ENCODE measurements at places on chromosomes 2 and 18. TPM values are rescaled to one million over a fixed set of nuclear protein-coding genes. Genes with fewer than 3 reads are reported as not detected.

Gene IRS1
- 13.4 TPM for total RNA-seq

Gene LIMS2
- 101 TPM for total RNA-seq

DNA sequence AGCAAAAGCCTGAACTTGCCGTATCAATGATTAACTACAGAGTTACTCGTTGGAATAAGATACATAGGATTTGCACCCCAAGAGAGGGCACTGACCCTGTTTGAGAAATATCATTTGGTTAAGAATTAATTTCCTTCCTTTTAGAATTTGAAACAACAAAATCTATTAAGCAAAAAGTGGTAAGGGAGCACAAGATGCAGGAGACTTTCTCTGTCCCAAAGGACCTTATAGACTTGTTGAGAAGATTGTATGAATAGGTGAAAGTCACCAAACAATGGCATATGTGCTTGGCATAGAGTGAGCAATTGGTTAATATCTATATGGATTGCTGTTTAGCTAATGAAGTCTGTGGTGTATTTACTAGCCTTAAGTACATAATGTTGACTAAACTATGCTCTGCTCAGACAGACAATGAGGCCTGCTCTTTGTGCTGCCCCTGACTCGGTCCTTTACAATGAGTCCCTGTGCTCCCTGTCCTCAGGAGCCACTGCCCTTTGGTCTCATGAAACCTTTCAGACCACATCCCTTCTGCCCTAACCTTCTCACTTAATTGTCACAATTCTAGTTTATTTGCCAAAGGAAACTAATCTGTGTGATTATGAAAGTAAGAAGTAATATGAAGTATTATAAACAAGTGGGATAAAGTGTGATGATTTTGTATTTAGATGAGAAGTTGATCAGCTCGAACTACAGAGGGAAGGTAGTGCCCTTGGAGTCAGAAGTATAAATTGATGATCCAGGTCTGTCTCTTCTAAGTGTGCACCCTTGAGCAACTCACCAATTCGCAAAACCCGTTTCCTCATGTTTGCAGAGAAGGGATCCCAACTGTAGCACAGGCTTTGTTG lies 21.2 kb upstream of the HNMT start:
- no peak for DNase-seq

DNA sequence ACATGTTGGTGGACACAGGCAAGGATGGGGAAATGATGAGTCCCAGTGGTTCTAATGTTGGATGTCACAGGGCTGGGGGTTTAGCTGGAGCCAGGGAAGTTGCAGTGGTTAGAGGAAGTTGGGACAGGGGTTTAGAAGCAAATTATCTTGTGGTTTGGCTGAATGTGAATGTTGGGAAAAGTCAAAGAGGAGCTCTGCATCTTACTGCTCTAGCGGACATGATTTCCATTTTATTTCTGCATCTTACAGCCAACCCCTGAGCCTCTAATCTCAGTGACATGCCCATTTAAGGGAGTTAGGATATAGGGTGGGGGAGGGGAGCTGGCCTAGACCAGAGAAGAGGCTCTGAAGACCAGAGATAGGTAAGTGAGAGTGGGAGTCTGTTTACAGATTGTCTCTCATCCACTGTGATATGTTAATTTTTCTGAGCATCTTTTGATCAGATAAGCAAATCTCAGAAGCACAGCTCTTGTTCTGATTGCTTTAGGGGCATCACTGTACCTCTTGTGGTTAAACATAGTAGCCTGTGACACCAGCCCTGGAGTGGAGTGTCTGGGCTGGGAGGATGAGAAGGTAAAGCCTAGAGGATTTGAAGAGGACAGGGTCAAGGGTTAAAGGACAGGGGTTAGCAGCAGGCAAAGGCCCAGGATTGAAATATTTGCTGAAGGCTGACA lies 43.6 kb downstream of the SETBP1 start:
- DNase-seq, result no peak

Gene RNF152
- 45.0 TPM for total RNA-seq

DNA sequence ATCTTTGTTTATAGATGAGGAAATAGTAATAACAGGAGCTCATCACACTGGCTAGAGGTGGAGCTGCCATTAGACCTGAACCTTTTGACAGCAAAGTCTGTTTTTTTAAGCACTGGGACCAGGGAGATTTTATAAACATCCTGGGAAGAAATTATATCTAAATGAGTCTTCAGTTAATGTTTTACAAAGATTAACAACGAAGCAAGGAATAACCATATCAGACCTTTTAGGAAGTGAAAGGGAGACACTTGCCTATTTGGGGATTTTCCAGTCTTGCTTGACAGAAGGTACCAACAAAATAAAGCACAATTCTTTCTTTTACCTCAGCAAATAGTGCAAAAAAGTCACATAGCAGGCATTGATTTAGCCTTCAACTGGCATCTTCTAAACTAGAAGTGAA lies 777.0 kb downstream of the CPS1 start:
- no peak for DNase-seq

DNA sequence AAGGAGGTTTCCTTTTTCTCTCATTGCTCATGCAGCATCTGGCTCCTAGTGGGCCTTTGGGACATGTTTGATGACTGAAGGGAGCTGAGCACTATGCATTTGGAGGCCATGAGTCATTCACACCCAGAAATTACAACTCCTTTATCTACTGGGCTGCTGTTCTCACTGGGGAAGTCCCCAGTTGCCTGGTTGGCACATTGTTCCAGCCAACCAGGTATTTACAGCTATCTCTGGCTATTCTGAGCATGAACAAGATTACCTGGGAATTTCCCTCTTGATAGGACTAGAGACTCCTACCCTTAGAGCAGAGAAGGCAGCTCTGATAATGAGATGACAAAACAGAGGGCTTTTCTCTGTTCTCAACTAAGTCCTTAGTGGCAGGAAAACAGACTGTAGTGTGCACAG lies 206.5 kb downstream of the SETBP1 start:
- no peak for DNase-seq

- no peak for DNase-seq
These were observed 150.0 kb upstream of the MAP3K20 start for GRCh38 chr2:172925600-172925999.

Gene CRYGD
- total RNA-seq, result not detected

- DNase-seq, result no peak
These were observed 42.3 kb downstream of the CABLES1 start for GRCh38 chr18:23177433-23178072.

DNA sequence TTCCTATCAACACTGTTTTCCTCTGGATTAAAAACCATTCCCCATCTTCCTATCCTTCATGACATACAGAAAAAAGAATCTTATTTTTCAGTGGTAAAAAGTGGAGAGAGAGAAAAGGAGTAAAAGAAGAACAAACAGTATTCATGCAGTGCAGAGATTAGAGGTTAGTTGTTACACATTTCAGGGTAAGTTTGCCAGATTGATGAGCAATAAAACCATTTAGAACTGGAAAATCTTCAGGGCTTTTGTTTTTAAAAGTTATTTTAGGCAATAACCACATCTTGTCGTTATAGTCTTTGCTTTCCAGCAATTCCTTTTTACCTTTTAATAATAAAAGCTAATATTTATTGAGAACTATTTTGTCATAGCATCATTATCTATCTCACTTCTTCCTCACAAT lies 104.5 kb downstream of the GPD2 start:
- no peak for DNase-seq

- DNase-seq, result no peak
These were observed 59.2 kb upstream of the CHST9 start for GRCh38 chr18:27244259-27244658.

GRCh38 chr2:121663434-121663833 lies 14.2 kb upstream of the CLASP1 start:
- DNase-seq, result no peak

Gene STAT4
- total RNA-seq, result 8.5 TPM

DNA sequence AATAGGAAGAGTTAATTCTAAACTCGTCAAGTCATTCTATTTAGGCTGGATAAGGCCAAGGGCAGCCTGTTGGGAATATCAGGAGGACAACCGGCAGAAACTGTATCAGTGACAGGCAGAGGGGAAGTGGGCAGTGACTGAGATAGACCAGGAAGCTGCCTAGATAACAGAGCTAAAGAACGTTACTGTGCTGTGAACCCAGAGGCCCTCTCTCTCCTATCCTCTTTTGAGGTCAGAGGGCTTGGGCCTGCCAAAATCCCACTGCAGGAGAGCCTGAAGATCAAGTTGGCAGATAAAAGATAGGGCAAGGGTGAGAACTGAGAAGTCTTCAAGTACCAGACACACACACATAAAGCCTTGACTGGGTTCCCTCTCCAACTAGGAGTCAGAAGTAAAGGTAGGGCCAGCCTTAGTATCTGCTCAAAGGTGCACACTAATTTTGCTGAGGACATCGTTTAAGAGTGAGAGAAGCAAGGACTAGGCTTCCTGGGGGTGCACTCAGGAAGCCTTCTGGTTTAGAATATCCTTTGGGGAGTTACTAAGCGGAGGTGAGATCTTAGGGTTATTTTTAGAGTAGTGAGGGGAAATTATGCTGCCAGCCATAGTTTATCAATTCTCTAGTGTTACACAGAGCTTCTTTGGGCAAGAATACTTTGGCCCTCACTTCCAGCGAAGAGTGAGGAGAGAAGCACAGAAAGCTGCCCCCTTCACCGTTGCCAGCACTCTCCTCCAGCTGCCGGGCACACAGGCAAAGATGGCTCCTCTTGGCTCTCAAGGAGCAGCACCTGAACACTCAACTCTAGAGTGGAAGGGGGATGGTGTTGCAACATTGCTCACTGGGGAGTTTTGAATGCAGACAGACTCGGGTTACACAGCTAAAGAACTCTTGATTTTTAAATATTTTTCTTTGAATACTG lies 9.8 kb downstream of the CAVIN2 start:
- no peak for DNase-seq

DNA sequence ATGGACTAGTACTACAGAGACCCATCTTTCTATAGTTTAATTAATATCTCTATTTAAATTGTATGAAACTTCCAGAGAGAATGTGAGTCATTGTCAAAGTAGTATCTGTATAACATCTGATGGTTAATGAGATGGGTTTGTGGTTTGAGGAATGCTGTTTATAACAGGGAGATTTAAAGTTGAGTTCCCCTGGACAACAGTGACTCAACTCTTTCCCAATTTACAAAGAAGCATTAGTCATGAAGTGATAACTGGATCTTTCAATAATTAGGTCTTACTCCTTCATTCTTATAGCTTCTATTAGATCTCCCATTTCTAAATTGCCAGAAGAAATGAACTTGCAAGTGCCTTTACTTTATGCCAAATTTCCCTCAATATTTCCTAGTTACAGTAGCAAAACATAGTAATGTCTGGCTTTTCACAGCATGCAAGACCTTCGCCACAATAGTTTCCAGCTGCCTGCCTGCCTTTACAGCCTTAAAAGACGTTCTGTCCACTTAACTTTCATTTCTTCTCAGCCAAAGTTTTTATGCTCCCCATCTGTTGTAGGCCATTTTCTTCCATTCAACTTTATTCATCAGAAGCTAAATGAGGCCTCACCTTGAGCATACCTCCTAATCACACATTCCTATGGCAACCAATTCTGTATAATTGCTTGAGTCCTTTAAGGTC lies 47.7 kb upstream of the WDR75 start:
- no peak for DNase-seq

- peak; percentile 96 for DNase-seq
These were observed 138.4 kb upstream of the CCDC68 start for GRCh38 chr18:55097456-55098170.

Gene TEKT4
- total RNA-seq, result 0.16 TPM

- DNase-seq, result no peak
These were observed 51.9 kb downstream of the VRK2 start for GRCh38 chr2:58098254-58099095.

- DNase-seq, result no peak
These were observed 101.7 kb upstream of the SP3 start for GRCh38 chr2:174066871-174067270.

DNA sequence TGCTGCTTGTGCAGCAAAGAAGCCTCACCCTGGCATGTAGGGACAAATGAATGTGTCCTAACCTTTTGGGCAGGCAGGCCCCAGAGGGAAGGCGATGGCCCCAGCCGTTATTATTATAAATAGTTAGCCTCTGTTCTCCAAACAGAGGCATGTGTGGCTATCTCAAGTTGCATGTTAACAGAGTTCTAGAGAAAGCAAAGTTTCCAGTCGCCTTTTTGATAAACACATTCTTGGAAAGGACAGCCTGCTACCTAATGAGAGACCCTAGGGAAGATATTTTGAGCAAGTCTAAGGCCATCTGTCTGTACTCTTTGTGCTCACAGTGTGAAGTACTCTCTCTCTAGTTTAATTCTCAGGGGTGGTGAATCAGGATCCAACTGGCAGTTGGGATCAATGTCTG lies 97.4 kb upstream of the FHL2 start:
- no peak for DNase-seq

DNA sequence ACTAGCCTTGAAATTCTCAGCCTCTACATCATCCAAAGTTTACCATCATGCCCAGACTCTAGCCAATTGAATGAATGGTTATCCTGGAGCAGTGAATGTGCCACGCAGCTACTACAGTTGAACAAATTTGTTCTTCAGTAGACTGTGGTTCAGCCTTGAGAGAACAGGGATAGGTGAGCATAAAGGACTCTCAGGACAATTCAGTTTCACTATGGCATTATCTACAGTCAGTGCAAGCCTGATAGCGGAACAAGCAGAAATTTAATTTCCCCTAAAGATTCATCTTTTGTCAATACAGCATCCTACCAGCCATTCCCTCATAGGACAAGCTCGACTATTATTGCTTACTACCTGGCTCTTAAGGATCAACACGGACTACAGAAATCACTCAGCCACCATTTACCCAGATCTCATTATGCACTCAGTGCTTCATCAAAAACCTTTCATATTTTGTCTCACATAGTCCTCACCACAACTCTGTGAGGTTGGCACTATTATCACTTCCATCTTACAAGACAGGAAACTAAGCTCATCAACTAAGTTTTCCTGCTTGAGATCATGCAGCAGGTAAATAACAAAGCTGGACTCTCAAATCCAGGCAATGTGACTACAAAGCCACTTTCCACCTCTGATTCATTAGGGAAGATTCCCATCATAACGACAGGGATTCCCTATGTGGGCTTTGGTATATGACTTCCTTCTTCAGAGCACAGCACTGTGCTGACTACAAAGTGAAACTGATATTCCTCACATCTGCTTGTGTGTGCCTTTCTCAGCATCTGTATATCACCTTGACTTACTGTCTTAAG lies 181.5 kb upstream of the ACVR2A start:
- no peak for DNase-seq

Gene CPO
- total RNA-seq, result 0.41 TPM

- no peak for DNase-seq
These were observed 45.6 kb downstream of the INPP4A start for GRCh38 chr2:98489971-98490962.

- DNase-seq, result no peak
These were observed 26.1 kb upstream of the SEMA4C start for GRCh38 chr2:96895746-96896651.

Gene DPYSL5
- not detected for total RNA-seq

GRCh38 chr2:239664216-239664810 lies 263.5 kb upstream of the HDAC4 start:
- no peak for DNase-seq

- DNase-seq, result no peak
These were observed 39.4 kb downstream of the METAP1D start for GRCh38 chr2:172039011-172039704.

DNA sequence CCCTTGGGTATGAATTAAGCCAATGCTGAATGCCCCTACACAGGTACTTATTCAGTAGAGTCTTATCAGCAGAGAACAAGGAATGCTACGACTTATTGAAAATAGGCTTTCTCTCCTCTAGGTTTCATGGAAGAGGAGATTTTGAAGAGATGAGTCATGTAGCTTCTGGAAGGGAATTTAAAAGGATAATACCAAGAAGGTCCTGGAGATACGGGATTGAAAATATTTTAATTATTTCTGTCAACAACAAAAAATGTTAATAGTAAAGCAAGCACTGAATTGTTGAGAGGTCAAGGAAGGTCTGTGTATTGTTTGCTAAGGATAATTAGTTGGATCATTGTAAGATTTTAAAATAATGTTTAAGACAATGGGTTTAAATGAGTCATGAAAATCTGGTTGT lies 293.0 kb upstream of the SPHKAP start:
- DNase-seq, result no peak
